Activated CD8-positive, alpha-beta memory T cell treated with anti-CD3 and anti-CD28 coated beads, Interleukin-2, amount 50 U/mL, for 48 hours (primary cell): ENCODE measurements at places on chromosomes 13 and 19.

DNA sequence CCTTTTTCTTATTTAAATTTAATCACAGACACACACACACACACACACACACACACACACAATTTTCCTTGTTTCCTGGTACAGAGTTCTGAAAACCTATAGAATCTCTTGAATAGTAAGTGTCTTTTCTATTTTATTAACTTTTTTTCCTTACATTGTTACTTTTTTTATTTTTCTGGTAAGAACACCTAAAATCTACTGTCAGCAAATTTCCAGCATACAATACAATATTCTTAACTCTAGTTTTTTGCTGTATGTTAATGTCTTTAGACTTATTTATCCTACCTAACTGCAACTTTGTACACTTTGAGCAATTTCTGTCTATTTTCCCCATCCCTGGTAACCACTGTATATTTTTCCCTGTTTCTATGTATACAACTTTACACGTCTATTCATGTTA lies 1179.8 kb downstream of the SLITRK1 start:
- no peak for DNase-seq

DNA sequence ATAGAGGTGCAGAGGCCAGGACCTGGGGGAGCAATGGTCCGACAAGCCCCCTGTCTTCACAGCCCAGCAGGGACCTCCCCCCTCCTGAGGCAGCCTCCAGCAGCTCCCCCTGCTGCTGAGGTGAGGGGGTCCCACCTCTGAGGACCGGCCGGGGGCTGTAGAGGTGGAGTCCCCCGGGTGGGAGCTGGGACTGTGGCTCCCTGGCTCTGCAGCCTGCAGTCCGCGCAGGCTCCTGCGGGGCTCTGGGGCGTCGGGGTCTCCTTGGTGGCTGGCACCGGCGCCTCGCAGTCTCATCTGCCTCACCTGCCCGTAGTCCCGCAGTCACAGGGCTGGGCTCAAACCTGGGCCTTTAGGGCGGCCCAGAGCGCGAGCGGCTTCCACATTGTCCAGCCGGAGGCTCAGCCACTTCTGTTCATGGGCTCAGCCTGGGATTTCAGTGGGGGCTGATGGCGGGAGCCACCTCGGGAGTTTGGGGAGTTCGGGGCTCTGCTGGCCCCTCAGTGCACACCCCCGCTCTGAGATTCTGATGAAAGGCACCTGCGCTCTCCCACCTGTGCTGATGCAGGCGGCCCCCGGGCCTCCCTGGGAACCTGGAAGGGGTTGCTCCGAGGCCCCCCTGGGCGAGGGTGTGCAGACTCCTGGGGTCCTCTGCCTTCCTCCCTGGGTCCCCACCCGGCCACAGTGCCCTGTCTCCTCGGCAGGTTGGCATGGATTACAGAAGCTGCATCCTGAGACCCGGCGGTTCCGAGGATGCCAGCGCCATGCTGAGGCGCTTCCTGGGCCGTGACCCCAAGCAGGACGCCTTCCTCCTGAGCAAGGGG lies 7.0 kb upstream of the ZNF554 start:
- no peak for DNase-seq

GRCh38 chr19:14940266-14940665 lies 1.0 kb upstream of the OR7C2 start:
- no peak for DNase-seq

GRCh38 chr19:30711296-30711695 lies 339.1 kb downstream of the ZNF536 start:
- DNase-seq, result no peak

GRCh38 chr13:77213644-77214043 lies 113.2 kb downstream of the MYCBP2 start:
- DNase-seq, result no peak
